ENCODE measurements at places on chromosomes 1 and 21.

DNA sequence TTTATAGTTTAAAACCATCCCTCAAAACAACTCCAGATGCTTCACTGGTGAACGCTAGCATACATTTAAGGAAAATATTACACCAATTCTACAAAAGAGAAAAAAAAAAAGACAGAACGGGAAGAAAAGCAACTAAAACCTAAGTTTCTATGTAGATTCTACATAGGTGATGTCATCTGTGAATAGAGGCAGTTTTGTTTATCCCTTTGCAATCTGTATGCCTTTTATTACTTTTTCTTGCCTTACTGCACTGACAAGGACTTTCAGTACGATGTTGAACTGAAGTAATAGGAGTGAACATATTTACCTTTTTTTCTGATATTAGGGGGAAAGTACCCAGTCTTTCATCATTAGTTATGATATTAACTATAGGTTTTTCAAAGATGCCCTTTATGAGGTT is 101.7 kb upstream of the HAO2 start:
- no peak for DNase-seq

GRCh38 chr21:37159053-37159776 is 86.2 kb downstream of the TTC3 start:
- DNase-seq: no peak

DNA sequence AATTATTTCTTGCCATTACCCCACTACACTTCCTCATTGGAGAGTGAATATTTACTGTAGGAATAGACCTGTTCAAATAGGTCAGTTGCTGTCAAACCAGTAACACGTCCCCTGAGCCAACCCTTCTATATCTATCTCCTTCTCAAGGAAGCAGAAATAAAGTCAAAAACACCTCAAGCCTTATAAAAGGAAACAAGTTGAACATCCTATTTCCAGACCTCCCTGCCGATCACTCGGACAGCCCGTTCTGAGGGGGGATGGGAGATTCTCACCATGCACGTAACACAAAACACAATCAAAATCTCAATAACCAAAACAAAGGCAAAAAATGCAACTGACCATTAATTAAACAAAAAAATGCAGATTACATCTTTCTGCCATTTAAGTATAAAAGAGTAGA is 121.5 kb upstream of the KRTAP19-8 start:
- DNase-seq: no peak

GRCh38 chr1:42017259-42017658 is 98.5 kb upstream of the HIVEP3 start:
- DNase-seq: no peak

DNA sequence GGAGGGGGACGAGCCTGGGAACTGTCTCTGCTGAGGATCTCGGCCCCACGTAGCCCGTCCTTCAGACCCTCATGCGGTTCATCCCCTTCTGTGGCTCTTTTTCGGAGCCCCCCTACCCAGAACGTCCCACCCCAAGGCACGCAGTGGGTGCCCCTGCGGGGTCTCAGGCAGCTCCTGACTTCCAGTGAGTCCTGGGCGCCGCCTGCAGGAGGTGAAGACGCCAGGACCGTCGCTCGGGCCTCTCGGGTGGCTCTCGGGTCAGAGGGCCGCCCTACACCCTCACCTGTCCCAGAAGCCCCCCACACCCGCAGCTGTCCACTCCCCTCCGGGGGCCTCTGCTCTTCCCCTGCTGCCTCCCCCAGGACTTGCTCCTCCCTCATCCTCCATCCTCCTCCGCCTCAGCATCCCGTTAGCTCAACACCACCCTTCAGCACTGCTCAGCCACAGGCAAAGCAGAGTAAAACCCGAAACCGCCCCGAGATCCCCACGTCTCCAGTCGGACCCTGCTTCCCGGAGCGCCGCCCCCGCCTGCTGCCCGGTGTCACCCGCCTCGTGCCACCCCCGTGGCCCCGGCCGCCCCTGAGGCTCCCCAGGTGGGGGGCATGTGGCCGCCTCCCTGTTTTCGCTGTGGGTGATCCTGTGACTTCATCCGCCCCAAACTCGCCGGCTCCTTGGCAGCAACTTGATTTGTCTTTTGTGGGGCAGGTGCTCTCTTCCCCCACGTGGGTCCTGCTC is 13.3 kb upstream of the POFUT2 start:
- DNase-seq: no peak

- DNase-seq: no peak
These were observed 14.1 kb downstream of the WDR47 start for GRCh38 chr1:109027841-109028240.

GRCh38 chr1:24094554-24094953 is 17.4 kb downstream of the MYOM3 start:
- DNase-seq: no peak

DNA sequence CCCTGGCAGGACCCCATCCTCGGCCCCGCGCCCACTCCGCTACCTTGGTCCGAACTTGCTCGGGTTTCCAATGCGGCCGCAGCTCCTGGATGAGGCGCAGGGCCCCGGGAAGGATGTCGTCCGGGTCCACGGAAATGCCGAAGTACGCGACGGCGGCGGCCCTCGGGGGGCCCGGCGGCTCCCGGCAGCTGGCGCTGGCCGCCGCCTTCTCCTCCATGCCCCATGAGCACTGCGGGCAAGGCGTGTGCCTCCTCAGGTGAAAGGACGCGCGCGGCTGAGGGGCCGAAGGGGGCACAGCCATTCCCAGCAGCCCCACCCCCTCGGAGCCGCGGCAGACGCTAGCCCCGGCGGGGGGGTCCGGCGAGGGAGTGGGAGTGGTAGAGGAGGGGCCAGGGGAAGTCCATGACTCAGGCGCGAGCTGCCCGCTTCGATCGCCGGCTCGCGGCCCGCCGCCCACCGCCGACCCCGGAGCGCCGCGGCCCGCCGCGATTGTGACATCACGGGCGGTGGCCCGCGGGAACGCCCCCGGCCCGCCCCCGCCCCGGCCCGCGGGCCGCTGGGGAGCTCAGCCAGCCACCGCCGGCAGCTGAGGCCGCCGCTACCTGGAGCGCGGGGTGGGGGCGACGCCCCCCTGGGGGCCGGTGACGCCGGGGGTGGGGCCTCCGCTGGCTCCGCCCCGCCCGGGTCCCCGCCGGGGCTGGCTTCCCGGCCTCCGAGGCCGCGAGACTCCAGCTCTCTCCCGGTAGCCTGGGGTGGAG is at the start of gene ETNK2:
Gene ETNK2, minus strand, starts transcription at position 493 of the 758 bp plus-strand sequence. Its CDS starts 192 bp downstream, at position 301.
- no peak for DNase-seq

DNA sequence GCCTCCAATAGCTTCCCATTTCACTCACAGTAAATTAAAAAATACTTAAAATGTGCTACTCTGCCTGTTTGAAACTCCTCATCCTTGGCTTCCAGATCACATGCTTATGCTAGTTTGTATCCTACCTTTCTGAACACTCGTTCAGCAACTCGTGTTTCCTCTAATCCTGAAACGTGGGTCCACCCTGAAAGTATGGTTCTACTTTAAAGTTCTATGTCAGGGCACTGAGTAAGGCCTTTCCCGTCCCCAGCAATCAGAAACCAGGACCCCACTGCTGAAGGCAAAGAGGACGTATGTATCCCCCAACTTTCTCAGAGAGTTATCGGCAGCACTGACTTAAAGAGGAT is 419 bp upstream of the TSEN15 start:
- no peak for DNase-seq
